Fibroblast of the aortic adventitia (primary cell): ENCODE measurements at places on chromosomes 6 and 20.
A peak's percentile ranks its signal among the peaks of the same experiment; 100 is the strongest.

- peak; percentile 36 for DNase-seq
Measured at GRCh38 chr6:31851485-31851832, 11.2 kb downstream of the NEU1 start.

DNA sequence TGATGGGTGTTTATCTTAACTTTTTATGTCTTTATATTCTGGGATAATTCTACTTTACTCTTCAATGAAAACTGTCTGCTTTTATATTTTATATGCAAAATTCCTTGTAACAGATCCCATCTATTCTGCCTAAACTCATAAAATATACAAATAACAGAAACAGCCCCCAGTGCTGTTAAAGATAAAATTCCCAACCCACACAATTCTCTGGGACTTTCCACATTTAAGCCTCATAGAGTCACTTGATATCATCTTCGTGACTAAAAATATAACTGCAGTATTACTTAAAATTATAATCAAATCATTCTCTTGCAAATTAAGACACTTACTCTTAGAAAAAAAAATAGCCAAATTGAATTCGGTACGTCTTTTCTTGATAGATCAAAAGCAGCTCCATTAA, 60.2 kb downstream of the INSM1 start:
- no peak for DNase-seq

- peak; percentile 94 for DNase-seq
Measured at GRCh38 chr20:64062596-64063388, at the start of gene TCEA2. Gene TCEA2, plus strand, starts transcription at chr20:64063198. Its CDS starts 115 bp downstream, at chr20:64063313.

- DNase-seq: peak; percentile 62
Measured at GRCh38 chr6:453152-453551, 61.6 kb downstream of the IRF4 start.
